Caco-2 (cell line): ENCODE measurements at places on chromosomes 16 and 17.

GRCh38 chr16:9949396-9949795, 232.8 kb downstream of the GRIN2A start:
- DNase-seq, result no peak

- DNase-seq, result no peak
These were observed 2.3 kb downstream of the ARL4D start for GRCh38 chr17:43400943-43401717.

GRCh38 chr17:43609613-43610385, 51.9 kb downstream of the MEOX1 start:
- DNase-seq, result no peak

GRCh38 chr17:37191219-37191618, 184.6 kb upstream of the C17orf78 start:
- no peak for DNase-seq

- DNase-seq, result no peak
These were observed 116.5 kb downstream of the SOCS1 start for GRCh38 chr16:11139326-11140097.

DNA sequence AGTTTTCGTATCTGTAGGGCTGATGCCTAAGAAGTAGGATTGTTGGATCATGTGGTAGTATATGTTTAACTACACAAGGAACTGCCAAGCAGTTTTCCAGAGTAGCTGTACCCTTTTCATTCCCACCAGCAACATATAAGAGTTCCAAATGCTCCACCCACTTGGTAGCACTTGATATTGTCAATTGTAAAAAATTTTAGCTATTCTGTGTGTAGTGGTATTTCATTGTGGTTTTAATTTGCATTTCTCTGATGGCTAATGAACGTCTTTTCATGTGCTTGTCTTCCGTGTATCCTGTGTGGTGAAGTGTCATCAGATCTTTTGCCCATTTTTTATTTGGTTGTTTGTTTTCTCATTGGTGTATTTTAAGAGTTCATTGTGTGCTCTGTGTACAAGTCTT, 69.7 kb downstream of the TANC2 start:
- no peak for DNase-seq
